ENCODE measurements at places on chromosomes 5 and 9.

DNA sequence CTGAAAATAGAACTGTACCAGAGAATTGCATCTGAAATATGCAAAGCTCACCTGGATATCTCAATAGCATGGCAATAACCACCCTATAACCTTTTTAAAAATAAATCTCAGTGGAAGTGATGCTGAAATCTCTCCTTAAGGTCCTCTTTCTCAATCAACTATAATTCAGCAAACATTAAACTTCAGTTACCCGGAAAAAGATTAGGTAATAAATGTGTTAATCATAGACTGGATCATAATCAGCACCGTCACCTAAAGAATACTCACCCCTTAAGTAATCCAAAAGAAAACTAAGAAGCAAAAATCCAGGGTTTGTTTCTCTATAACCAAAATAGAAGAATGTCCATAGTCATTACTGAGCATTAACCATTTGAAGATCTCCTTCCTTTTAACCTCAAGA, 44.3 kb upstream of the DENND4C start:
- no peaks in the 10 kb centered on the region for H3K27me3 ChIP-seq
- DNase-seq = no peak
- H3K27ac ChIP-seq = no peak overlapping the region
- H3K4me3 ChIP-seq = no peak overlapping the region
- H3K36me3 ChIP-seq = no peaks in the 10 kb centered on the region

DNA sequence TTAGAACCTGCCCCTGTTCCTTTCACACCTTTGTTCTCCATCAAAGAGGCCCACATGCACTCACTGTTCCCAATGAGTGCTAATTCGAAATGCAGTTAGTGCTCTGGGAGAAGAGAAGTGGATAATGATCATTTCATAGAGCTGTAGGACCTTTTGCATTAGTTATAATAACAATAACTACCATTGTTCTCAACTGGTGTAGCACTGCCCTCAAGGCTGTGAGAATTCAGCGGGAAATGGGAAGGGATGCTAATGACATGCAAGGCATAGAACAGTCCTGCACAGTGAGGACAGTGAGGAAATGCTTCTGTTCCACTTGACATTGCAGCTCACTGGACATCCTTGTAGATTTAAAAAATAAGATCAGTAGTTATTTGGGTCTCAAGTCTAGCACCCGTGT, 187.4 kb downstream of the FBXL7 start:
- H3K27me3 ChIP-seq = no peaks in the 10 kb centered on the region
- no peak overlapping the region for H3K4me3 ChIP-seq
- no peak for DNase-seq
- H3K27ac ChIP-seq = no peak overlapping the region
- peaks cover 17% of the 10 kb centered on the region for H3K4me1 ChIP-seq

- DNase-seq = no peak
- H3K36me3 ChIP-seq = no peaks in the 10 kb centered on the region
- no peak overlapping the region for H3K4me3 ChIP-seq
- no peak overlapping the region for H3K27ac ChIP-seq
These were observed 520.1 kb upstream of the SMC2 start for GRCh38 chr9:103574056-103574455.

GRCh38 chr5:109868737-109869136, 179.0 kb downstream of the MAN2A1 start:
- no peak for DNase-seq
- peak overlapping the region; percentile 11 for H3K27ac ChIP-seq

DNA sequence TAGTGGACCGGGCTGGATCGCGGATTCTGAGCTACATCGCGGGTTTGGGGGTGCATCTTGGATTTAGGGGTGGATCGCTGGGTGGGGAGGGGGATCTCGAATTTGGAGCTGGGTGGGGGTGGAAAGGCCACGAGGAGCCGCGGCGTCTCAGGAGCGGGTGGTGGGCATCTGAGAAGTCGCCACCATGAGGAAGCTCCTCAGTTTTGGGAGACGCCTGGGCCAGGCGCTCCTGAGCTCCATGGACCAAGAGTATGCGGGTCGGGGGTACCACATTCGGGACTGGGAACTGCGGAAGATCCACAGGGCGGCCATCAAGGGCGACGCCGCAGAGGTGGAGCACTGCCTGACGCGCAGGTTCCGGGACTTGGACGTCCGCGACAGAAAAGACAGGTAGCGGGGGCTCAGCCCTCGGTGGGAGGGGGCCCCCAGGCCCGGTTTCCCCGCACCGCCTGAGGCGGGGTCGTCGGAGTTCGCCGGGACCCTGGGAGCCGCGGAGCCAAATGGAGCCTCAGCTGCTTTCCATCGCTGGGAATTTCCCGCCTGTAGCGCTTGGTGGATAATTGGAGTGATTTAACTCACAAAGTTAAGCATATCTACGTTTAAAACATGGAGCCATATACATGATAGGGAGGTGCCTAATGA, 376 bp downstream of the ANKRD18B start:
- peaks cover 5% of the 10 kb centered on the region for H3K4me1 ChIP-seq
- no peak overlapping the region for H3K27ac ChIP-seq
- no peak for DNase-seq
- H3K36me3 ChIP-seq = no peaks in the 10 kb centered on the region
- H3K27me3 ChIP-seq = peaks cover 34% of the 10 kb centered on the region

DNA sequence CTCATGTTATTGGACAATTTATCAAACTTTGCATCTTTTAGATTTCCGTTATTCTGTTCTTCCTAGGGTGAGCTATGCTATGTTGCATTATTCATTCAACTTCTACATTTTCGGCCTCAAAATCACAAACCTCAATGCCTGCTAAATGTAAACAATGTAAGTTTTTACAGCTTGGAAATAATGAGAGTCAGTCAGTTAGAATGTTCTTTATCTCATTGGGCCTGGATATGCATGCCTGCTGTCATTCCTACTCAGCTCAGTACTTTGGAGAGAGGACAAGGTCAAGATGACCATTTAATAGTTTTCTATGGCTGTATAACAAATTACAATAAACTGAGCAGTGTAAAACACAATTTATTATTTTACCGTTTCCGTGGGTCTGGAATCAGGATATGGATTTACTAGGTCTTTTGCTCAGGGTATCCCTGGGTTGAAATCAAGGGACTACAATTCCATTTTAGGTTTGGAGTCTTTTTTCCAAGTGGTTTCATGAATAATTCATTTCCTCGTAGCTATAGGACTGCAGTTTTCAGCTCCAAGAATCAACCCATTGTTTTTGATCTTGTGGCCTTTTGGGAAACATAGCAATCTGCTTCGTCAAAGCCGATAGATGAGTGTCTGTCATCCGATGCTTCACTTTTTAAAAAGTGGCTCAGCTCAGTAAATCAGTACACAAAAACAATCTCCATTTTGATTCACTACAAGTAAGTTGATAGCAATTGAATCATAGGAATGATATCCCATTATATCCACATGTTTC, 1143.2 kb upstream of the CDH6 start:
- no peaks in the 10 kb centered on the region for H3K36me3 ChIP-seq
- no peaks in the 10 kb centered on the region for H3K27me3 ChIP-seq
- no peaks in the 10 kb centered on the region for H3K4me1 ChIP-seq
- no peak for DNase-seq
- no peak overlapping the region for H3K4me3 ChIP-seq

DNA sequence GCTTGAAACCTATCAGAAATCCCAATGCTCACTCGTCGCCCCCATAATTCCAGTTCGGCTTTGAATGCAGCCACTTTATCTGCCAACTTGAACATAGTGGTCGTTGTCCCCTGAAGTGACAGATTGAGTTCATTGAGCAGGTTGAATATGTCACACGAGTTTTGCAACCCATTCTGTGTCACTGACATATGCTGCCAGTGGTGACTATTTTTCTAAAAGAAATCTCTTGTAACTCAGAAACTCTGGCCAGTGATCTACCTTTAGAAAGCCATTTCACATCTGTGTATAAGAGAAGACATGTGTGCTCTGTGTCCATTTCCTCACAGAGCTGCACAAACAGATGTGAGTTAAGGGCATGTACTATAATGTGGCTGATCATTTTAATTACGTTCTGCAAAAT, 47.0 kb upstream of the LARP1 start:
- no peak overlapping the region for H3K27ac ChIP-seq
- H3K36me3 ChIP-seq = no peaks in the 10 kb centered on the region
- H3K27me3 ChIP-seq = no peaks in the 10 kb centered on the region
- no peak overlapping the region for H3K4me3 ChIP-seq

- DNase-seq = no peak
- no peak overlapping the region for H3K4me3 ChIP-seq
- H3K36me3 ChIP-seq = no peaks in the 10 kb centered on the region
- H3K4me1 ChIP-seq = peaks cover 4% of the 10 kb centered on the region
- H3K27ac ChIP-seq = no peak overlapping the region
These were observed 120.2 kb upstream of the SLC25A48 start for GRCh38 chr5:135714126-135714894.

GRCh38 chr5:122844910-122845228, 544 bp upstream of the SNX24 start:
- no peaks in the 10 kb centered on the region for H3K27me3 ChIP-seq
- H3K27ac ChIP-seq = peak overlapping the region; percentile 70
- H3K4me3 ChIP-seq = peak overlapping the region; percentile 87
- H3K36me3 ChIP-seq = no peaks in the 10 kb centered on the region

- H3K4me1 ChIP-seq = peaks cover 29% of the 10 kb centered on the region
- peak overlapping the region; percentile 54 for H3K4me3 ChIP-seq
- H3K27me3 ChIP-seq = no peaks in the 10 kb centered on the region
- peak; percentile 84 for DNase-seq
- H3K36me3 ChIP-seq = peaks cover 21% of the 10 kb centered on the region
- peak overlapping the region; percentile 94 for H3K27ac ChIP-seq
These were observed 57.9 kb downstream of the DIAPH1 start for GRCh38 chr5:141560725-141561483.

- no peak overlapping the region for H3K27ac ChIP-seq
- no peak overlapping the region for H3K4me3 ChIP-seq
- H3K4me1 ChIP-seq = no peaks in the 10 kb centered on the region
- H3K27me3 ChIP-seq = no peaks in the 10 kb centered on the region
- H3K36me3 ChIP-seq = no peaks in the 10 kb centered on the region
- DNase-seq = no peak
These were observed 382.6 kb downstream of the RASEF start for GRCh38 chr9:82680179-82680935.

GRCh38 chr9:122350577-122351355, 20.1 kb upstream of the PTGS1 start:
- H3K4me3 ChIP-seq = no peak overlapping the region
- peak; percentile 98 for DNase-seq
- no peaks in the 10 kb centered on the region for H3K36me3 ChIP-seq
- H3K27ac ChIP-seq = no peak overlapping the region

GRCh38 chr5:128644863-128645262, 106.8 kb upstream of the FBN2 start:
- no peaks in the 10 kb centered on the region for H3K27me3 ChIP-seq
- peak; percentile 73 for DNase-seq
- no peaks in the 10 kb centered on the region for H3K4me1 ChIP-seq
- H3K36me3 ChIP-seq = no peaks in the 10 kb centered on the region
- H3K4me3 ChIP-seq = peak overlapping the region; percentile 54
- peak overlapping the region; percentile 50 for H3K27ac ChIP-seq

- H3K4me3 ChIP-seq = no peak overlapping the region
- peak overlapping the region; percentile 72 for H3K27ac ChIP-seq
- H3K36me3 ChIP-seq = no peaks in the 10 kb centered on the region
- H3K4me1 ChIP-seq = peaks cover 29% of the 10 kb centered on the region
These were observed 292.7 kb downstream of the CWC27 start for GRCh38 chr5:65061250-65061973.

- no peaks in the 10 kb centered on the region for H3K36me3 ChIP-seq
- H3K4me3 ChIP-seq = no peak overlapping the region
- no peaks in the 10 kb centered on the region for H3K4me1 ChIP-seq
These were observed 998.1 kb downstream of the TLE1 start for GRCh38 chr9:80691229-80691628.

DNA sequence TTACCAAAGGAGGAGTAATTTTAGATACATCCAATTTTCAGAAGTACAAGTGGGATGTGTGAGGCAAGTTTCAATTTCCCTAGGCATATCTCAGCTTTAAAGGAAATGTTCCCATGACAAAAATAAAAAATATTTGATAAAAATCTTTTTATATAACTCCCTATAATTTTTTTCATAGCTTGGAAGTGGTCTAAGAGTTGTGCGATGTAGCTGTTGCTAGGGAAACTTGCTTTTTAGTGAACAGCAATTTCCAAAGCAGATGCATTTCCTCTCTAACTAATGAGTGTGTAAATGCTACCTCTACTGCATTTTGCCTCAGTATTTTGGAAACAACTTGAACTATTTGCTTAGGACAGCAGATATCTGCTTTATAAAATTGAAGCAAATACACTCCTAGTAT, 39.6 kb downstream of the MACIR start:
- H3K27me3 ChIP-seq = no peaks in the 10 kb centered on the region
- H3K27ac ChIP-seq = no peak overlapping the region
- H3K4me3 ChIP-seq = no peak overlapping the region
- DNase-seq = no peak

DNA sequence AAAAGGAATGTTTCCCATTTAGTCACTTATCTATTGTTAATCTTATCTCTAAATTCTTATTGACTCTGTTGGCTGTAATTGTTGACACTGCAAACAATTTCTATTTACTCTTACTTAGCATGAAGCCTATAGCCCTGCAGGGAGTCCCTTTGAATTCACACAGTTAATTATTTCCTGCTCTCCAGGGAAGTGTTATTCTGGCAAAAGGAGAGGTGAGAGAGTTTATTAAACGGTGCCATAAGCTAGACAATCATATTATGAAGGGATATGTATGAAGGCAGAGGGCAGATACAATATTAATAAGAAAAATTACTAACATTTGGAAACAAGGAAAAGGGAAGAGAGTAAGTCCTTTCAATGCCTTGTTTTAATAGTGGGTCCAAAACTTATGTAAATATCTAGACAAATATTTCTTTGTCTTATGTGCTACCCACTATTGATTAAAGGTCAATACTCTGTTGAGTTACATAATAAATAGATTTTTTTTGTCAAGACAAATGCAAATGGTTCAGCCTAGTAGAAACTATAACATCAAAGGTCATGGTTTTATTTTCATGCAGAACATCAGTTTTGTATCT, 107.1 kb downstream of the CDH18 start:
- H3K36me3 ChIP-seq = no peaks in the 10 kb centered on the region
- no peak overlapping the region for H3K4me3 ChIP-seq
- H3K27me3 ChIP-seq = no peaks in the 10 kb centered on the region

DNA sequence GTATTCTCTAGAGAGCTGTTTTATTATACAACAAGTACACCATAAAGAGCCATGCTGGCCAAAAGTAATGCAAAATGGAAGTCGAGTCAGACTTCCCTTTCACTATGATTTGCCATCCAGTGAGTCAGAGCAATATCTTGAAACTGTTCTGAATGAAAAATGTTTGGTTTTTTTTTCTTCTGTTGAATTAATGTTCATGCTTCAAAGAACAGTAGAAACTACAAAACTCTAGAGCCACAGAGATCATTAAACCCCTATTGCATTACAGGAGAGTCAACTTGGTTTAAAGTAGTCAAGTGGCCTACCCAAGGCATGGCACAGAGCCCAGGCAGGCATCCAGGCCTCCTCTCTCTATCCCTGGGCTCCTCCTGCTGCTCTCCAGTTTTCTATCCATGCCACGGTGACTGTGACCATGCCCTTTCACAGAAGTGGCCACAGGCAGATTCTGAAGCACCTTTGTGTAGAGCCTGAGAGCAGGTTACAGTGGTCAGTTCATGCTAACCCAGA, 358.9 kb downstream of the DEPDC1B start:
- no peaks in the 10 kb centered on the region for H3K36me3 ChIP-seq
- no peaks in the 10 kb centered on the region for H3K4me1 ChIP-seq
- no peak for DNase-seq

GRCh38 chr5:148831590-148832565, 5.5 kb downstream of the ADRB2 start:
- H3K36me3 ChIP-seq = no peaks in the 10 kb centered on the region
- H3K4me1 ChIP-seq = peaks cover 16% of the 10 kb centered on the region
- H3K27ac ChIP-seq = no peak overlapping the region
- DNase-seq = no peak

- no peak overlapping the region for H3K27ac ChIP-seq
- no peaks in the 10 kb centered on the region for H3K36me3 ChIP-seq
- no peak for DNase-seq
- no peaks in the 10 kb centered on the region for H3K27me3 ChIP-seq
These were observed 228.8 kb upstream of the PIK3R1 start for GRCh38 chr5:67986761-67987160.
